ENCODE measurements at places on chromosomes 3 and 15.
A peak's percentile ranks its signal among the peaks of the same experiment; 100 is the strongest.

DNA sequence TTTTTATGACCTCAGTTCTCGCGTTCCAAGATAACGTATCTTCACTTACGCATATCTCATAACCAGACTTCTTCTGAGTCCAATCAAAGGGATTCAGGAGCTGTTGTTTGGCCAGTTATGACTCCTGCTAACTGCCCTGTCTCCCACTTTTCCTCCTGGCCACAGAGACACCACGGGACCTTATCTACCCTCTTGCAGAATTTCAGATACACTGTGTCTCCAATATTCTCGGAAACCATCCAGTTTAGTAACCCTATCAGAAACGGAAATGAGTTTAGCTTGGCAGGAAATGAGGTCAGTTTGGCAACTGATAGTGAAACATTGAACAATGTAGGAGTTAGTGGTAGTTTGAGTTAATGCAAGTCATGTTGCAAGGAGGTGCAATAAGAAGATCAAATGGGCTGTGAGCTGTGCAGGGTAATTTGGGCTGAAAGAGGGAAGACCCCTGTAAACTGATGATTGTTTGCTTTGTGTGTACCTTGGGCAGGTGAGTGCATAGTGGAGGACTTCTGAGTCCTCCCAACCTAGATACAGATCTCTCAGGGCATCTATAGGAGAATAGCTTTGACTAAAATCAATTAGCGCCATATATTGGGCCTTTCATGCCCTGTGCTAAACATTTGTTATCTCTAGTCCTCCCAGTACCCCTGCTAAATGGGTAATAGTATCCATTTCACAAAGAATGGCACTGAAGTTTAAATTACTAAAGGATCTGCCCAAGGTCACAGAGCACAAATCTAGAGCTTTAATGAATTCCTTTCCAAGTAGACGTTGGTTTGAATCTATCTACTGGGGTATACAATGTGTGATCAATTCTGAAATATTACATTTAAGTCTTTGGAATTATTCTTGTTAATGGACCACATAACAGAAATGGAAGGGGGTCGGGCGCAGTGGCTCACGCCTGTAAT is 41.3 kb upstream of the PIK3CB start:
- DNase-seq = peak; percentile 61

- no peak for DNase-seq
Measured at GRCh38 chr15:70046679-70047369, 50.9 kb downstream of the TLE3 start.

DNA sequence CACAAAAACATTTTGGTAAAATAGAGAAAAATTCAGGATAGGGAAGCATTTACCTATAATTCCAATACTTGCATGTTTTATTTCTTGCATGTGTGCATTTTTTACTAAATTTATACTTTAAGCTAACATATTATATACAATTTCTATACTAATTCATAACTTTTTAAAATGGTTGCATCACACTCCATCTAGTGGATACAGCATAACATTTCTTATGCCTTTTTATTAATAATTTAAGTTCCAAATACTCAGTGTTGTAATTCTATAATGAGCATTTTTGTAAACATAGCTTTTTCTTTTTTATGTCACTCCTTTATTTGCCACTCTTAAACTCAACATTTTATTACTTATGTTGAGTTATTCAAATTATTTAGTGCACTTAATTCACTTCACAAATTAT is 477.7 kb downstream of the ZBBX start:
- DNase-seq = no peak

GRCh38 chr3:32226875-32227500 is 11.5 kb upstream of the CMTM8 start:
- DNase-seq = no peak

DNA sequence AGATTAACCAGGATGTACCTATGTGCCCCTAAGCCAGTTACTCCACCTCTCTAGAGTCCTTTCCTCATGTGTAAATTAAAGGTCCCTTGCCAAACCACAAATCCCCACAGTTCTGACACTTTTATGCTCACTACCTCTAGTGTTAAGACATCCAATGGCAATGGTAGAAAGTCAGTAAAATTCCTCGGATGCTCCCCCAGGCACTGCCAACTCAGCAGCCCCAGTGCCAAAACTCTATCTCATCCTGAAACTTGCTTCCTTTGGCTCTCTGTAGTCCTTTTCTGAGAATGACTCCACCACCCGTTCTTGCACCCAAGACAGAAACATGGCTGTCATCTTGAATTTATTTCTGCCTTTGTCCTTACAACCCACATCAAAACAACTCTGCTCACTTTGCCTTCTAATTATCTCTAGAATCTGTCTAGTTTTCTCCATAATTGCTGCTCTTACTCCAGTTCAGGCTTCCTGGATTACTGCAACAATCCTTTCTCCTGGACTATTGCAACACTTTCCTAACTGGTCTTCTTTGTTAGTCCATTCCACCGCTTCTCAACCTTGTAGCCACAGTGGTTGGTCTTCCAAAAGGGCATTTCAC is 41.6 kb downstream of the MB21D2 start:
- no peak for DNase-seq

- DNase-seq = no peak
Measured at GRCh38 chr3:155891321-155891720, 20.9 kb downstream of the GMPS start.

DNA sequence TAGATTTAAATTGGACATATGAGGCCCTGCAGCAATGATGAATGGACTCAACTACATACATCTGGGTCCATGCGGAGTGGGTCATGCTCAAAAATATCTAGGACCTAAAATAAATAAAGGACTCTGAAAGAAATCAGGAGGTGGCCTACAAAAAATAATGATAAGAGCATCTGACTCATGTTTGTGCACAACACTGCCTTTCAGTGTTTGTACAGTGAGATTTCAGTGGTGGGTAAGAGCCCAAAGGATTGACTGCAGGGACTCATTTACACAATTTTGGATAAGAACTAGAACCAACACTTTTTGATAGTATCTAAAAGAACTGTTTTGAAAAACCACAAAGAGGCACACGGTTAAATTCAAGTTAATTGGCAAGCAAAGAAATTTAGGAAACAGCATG is 285.5 kb downstream of the SLC9A9 start:
- DNase-seq = no peak

DNA sequence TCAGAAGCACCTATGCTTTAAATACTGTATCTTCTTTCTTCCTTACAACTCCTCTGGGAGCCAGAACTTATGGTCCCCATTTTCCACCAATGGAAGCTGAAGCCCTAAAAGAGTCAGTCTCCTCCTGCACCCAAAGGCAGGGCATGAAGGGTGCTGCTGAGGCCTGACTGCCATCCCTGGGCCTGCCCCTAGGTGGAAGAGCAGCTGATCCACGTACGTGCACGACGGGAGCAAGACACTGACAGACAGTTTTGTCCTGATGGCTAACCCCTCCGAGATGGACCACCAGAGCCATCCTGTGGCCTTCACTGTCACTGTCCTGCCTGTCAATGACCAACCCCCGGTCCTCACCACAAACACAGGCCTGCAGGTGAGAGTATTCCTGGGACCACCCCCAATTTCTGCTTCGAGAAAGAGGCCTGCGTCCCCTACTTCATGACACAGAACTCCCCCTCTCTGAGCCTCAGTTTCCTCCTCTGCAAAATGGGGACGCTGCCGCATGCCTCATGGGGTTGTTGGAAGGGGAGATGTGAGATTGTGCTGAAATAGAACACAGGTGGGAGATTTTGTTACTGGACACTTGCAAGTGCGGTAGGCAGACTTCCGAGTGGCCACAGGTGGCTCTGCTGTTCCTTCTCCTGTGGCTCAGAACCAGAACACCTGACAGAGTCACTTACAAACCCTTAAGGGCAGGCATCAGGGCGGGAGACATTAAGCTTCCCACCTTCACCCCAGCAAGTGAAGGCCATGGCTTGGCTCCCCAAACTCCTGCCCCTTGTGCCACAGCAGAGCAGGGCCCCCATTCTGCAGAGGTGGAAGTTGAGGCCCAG is 175.4 kb downstream of the TBC1D2B start:
- no peak for DNase-seq

DNA sequence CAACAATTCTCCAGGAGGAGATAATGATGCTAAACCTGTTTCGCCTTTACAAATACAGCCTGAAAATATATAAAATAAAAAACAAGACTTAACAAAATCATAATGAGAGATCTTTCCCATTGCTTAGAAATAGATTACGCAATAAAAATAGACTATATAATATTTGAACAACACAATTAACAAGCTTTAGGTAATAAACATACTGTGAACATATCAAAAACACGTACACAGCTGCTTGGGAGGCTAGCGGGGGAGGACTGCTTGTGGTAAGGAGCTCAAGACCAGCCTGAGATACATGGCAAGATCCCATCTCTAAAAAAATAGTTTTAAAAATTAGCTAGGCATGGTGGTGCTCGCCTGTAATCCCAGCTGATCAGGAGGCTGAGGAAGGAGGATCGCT is 8.7 kb downstream of the NSMCE3 start:
- no peak for DNase-seq

DNA sequence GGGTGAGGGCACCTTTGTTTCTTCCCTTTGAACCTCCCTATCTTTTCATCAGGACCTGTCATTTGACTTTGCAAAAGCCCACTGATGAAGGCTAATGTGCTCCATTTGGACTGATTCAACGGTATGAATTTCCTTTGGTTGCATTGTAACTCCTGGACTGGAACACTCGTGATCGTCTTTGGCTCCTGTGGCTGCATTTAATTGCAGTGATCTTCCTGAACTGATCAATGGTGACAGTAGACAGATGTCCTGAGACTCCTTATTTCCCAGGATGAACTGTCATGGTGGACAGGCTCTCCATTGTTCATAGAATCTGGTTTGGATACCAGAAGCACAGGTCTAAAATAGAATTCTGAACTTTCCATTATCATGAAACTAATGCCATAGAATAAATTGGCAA is 224.8 kb upstream of the GAP43 start:
- no peak for DNase-seq

- DNase-seq = no peak
Measured at GRCh38 chr3:167559924-167560323, 86.1 kb upstream of the SERPINI2 start.

GRCh38 chr15:42010434-42010833 is 10.4 kb downstream of the PLA2G4E start:
- DNase-seq = peak; percentile 41

DNA sequence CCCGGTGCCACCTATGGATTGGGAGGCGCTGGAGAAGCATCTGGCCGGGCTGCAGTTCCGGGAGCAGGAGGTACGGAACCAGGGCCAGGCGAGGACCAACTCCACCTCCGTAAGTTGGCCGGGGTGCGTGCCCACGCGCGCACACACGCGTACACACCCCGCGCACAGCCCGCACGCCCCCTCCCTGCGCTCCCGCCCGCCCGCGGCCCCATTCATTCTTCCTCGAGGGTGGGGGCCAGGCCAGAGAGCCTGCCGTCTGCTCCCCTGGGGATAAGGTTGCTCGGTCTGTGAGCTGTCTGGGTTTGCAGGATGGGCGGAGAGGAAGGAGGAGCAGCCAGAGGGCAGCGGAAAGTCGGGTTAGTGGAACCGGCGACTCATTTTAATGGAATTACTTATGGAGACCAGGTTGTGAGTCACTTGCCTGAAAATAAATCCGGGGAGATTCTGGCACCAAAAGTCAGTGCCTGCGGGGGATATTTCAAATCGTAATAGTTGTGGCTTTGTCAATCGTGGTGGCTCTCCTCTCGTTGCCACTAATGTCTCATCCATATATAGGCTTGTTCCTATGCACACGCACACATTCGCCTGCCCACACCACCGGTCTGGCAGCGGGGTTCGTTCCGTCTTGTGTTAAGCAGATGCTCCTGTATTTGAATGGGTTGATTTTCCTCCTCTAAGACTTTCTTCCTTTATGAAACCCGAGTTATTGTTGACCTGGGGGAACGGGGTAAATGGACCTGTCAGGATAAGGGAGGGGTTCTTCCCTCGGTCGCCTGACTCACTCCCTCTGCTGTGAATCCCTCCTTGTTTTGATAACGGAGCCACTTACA is 223.4 kb upstream of the IL12A start:
- no peak for DNase-seq

DNA sequence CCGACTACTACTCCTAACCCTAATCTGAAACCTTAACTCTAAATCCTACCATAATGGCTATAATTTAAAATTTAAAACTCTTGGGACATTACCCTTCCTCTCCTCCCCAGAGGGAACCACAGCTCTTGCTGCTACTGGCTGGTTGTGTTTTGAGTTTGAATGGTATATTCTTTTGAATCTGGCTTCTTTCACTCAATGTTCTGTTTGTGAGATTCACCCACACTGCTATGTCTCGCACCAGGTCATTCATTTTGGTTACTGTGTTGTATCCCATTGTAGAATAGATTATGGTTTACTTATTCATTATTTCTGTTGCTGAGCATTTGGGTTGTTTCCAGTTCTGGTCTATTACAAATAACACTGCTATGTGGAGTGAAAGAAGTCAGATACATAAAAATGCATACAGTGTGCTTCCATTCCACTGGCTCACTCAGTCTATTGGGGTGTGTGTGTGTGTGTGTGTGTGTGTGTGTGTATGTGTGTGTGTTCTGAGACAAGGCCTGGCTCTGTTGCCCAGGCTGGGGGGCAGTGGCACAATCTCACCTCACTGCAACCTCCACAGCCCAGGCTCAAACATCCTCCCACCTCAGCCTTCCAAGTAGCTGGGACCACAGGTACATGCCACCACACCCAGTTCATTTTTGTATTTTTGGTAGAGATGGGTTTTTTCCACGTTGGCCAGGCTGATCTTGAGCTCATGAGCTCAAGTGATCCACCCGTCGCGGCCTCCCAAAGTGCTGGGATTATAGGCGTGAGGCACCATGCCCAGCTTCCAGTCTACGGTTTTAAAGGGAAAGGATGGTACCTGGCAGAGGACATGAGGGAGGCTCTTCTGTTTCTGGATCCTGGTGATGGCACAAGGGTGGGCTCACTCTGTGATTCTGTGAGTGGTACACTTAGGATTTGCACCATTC is 19.2 kb upstream of the SYNM start:
- DNase-seq = no peak

GRCh38 chr15:52005748-52006701 is 13.0 kb upstream of the MAPK6 start:
- DNase-seq = peak; percentile 94

GRCh38 chr3:86830566-86830965 is 160.4 kb downstream of the VGLL3 start:
- no peak for DNase-seq

DNA sequence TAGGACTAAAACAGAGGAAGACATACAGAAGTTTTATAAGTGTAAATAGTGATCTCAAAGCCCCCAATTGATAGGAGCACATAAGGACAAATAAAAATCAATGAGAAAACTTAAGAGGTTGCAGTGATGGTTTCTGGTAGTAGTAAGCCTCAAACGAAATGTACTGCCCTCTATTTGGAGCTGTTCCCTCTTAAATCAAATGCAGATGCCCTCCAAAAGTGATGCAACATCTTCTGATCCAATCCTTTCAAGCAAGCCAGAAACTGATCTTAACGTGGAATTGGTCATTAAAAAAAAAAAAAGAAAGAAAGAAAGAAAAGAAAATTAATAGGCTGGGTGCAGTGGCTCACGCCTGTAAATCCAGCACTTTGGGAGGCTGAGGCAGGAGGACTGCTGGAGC is 259.3 kb downstream of the ZBTB20 start:
- DNase-seq = no peak

GRCh38 chr15:35252351-35252865 is 167.3 kb upstream of the NANOGP8 start:
- DNase-seq = no peak

GRCh38 chr3:66488492-66488891 is 12.3 kb downstream of the LRIG1 start:
- DNase-seq = peak; percentile 32
